CD4-positive, CD25-positive, alpha-beta regulatory T cell (primary cell): ENCODE measurements at places on chromosomes 2 and 18. TPM values are rescaled to one million over a fixed set of nuclear protein-coding genes. Genes with fewer than 3 reads are reported as not detected.

The AMER3 gene
- not detected for polyA plus RNA-seq

The NCKAP5 gene
- polyA plus RNA-seq, result not detected

The GAREM2 gene
- polyA plus RNA-seq, result 1.3 TPM

The STPG4 gene
- polyA plus RNA-seq, result not detected

The DRC1 gene
- polyA plus RNA-seq, result not detected

The TEX44 gene
- polyA plus RNA-seq, result not detected

The REG1B gene
- not detected for polyA plus RNA-seq

The SETBP1 gene
- 0.32 TPM for polyA plus RNA-seq

The CXCR1 gene
- polyA plus RNA-seq, result 0.53 TPM

The UGT1A4 gene
- not detected for polyA plus RNA-seq

The SLC25A52 gene
- not detected for polyA plus RNA-seq

The TUBA3D gene
- not detected for polyA plus RNA-seq

The MALL gene
- polyA plus RNA-seq, result 0.13 TPM

The DHRS9 gene
- polyA plus RNA-seq, result not detected

The ST8SIA3 gene
- not detected for polyA plus RNA-seq

The NFU1 gene
- polyA plus RNA-seq, result 80.7 TPM

The SIX3 gene
- polyA plus RNA-seq, result not detected

The CD302 gene
- 0.42 TPM for polyA plus RNA-seq

The ECEL1 gene
- not detected for polyA plus RNA-seq

The CNTNAP5 gene
- polyA plus RNA-seq, result not detected

The CENPA gene
- 0.54 TPM for polyA plus RNA-seq

The ZBTB7C gene
- polyA plus RNA-seq, result not detected

The RGPD5 gene
- polyA plus RNA-seq, result 3.6 TPM

The SLC19A3 gene
- polyA plus RNA-seq, result not detected

The SH2D6 gene
- not detected for polyA plus RNA-seq

GRCh38 chr2:105395691-105396090, 3.2 kb downstream of the FHL2 start:
- no peak overlapping the region for H3K4me3 ChIP-seq
- no peak for DNase-seq
- H3K27ac ChIP-seq, result no peak overlapping the region

DNA sequence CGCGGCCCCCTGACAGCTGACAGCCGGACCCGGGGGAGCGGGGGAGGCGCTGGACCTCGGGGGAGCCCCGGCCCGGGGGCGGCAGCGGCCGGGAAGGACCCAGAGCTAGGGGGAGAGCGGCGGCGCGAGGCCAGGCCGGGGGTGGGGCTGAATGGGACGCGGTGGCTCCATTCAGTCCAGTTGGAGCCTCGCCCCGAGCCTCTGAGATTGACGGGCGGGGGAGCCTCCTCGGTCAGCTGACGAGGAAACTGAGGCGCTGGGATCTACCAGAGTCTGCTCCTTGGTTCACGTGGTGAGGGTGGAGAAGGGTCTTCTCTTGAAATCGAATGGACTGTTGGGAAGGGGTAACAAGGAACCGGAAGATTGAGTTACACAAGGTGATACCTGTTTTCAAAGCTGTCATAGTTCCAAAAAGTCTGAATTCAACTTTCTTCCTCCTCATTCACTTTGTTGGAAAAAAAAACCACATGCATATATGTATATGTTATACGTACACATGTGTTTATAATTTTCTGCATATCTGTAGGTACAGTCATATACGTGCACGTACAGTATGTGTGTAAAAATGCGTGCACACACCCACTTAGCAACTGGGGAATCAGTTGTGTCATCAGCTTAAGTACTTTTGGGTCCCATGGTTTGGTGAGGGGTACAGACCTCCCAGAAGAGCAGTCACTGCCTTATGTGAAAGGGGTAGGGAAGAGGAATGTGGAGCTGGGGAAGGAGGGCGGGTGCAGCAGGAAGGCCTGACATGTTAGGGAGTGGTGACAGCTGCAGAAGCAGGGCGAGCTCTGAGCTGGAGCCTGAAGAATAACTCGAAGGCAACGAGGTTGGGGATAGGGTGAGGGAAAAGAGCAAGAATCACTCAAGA, 628 bp downstream of the PPP1R7 start:
- peaks cover 24% of the 10 kb centered on the region for H3K4me1 ChIP-seq
- H3K27me3 ChIP-seq, result no peaks in the 10 kb centered on the region
- DNase-seq, result no peak
- H3K27ac ChIP-seq, result peak overlapping the region; percentile 72
- H3K36me3 ChIP-seq, result peaks cover 12% of the 10 kb centered on the region
- H3K4me3 ChIP-seq, result peak overlapping the region; percentile 88

DNA sequence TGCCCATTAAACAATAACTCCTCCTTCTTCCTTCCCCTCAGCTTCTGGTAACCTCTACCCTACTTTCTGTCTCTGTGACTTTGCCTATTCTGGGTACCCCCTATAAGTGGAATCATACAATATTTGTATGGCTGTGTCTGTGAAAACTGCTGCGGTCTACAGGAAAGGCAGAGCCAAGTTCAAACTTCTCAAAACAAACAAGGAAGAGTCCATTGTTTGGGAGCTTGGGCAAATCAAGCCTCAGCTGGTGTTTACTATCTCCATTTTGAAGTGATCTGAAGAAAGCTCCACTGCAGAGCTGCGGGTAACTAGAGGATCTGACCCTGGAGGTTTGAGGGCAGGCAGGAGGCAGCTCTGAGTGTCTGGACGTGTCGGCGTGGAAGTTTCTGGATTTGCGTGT, 48.6 kb upstream of the DAPL1 start:
- DNase-seq, result no peak
- no peaks in the 10 kb centered on the region for H3K27me3 ChIP-seq
- H3K4me3 ChIP-seq, result no peak overlapping the region

DNA sequence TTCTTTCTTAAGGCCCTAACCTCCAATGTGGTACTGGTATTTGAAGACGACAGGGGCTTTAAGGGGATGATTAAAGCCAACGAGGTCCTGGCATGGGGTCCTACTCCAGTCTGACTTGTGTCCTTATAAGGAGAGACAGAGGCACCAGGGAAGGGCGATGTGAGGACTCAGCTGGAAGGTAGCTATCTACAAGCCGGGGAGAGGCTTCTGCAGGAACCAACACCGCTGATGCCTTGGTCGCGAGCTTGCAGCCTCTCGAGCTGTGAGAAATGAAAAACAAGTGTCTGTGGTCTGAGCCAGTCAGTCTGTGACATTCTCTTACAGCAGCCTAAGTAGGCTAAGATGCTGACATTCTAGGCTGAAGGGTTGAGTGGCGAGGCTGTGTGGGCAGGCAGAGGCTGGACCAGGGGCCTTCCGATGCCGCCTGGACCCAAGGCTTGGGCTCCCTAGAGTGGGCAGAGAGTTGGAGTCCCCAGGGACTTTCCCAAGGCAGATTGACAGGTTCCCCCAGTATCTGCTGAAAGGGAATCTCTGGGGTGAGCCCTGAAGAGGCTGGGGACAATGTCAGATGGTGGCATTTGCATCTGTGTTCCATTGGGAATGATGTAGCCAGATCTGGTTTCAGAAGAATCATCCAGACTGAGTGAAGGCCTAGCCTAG, 322.9 kb upstream of the HS6ST1 start:
- no peaks in the 10 kb centered on the region for H3K4me1 ChIP-seq
- DNase-seq, result no peak
- H3K36me3 ChIP-seq, result no peaks in the 10 kb centered on the region
- no peak overlapping the region for H3K27ac ChIP-seq
- no peaks in the 10 kb centered on the region for H3K27me3 ChIP-seq

DNA sequence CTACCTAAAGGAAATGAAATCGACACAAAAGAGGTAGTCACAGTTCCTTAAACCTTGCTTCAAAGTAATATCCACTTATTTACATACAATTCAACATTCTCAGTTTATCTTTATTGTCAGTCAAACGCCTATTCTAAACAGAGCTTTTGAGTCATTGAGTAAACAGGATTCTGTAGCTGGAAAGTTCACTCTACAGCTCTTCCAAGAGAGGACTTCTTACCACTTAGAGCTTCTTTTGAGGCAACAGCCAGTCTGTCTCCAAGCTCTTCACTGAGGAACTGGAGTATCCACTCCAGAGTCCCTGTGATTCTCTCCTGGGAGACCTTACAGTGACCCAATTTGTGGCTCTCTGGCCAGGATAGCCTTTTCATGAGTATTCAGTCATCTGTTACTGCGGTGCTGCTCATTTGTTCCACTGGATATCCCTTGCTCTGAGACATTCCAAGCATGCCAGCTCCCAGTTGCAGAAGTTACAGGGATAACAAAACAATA, 210.9 kb upstream of the OSR1 start:
- DNase-seq, result no peak
- no peaks in the 10 kb centered on the region for H3K27me3 ChIP-seq
- H3K36me3 ChIP-seq, result no peaks in the 10 kb centered on the region
- H3K4me3 ChIP-seq, result no peak overlapping the region
- H3K27ac ChIP-seq, result no peak overlapping the region

- no peak overlapping the region for H3K4me3 ChIP-seq
- no peaks in the 10 kb centered on the region for H3K36me3 ChIP-seq
- no peaks in the 10 kb centered on the region for H3K4me1 ChIP-seq
Observed at GRCh38 chr18:22505141-22505591, 87.5 kb upstream of the CTAGE1 start.

DNA sequence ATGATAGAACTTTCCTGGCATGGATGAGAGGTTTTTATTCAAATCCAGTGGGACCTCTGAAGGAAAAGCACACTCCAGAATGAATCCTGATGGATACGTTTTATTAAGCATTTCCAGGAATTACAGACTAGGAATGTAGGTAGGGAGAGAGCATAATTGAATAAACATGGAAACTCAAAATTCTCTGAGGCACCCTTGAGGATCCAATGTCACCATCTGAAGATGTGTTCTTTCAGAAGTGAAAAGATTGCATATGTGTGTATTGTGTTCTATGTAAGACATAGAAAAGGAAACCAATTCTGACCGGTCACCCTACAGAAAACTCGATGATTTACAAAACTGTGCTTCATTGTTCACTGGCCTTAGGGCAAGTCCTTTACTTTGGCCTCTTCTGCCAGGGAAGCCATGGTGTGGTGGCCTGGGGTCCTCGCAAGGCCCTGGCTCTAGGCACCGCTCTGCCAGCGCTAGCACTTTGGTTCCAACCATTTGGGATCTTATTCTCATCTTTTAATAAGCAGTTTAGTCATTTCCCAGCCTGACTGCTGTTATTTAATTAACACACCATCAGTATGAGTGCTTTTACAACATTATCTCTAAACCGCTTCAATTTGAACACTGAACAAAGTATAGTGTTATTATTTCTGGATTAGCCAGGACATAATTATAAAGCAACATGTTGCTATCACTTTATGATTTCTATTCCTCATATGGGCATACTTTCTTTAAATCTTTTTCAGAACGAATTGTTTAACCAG, 4.5 kb upstream of the GKN1 start:
- no peaks in the 10 kb centered on the region for H3K36me3 ChIP-seq
- no peak overlapping the region for H3K27ac ChIP-seq
- DNase-seq, result no peak
- H3K4me1 ChIP-seq, result no peaks in the 10 kb centered on the region
- H3K27me3 ChIP-seq, result peaks cover 15% of the 10 kb centered on the region
- no peak overlapping the region for H3K4me3 ChIP-seq

- no peak overlapping the region for H3K4me3 ChIP-seq
- H3K36me3 ChIP-seq, result no peaks in the 10 kb centered on the region
- no peaks in the 10 kb centered on the region for H3K27me3 ChIP-seq
- no peak for DNase-seq
- H3K4me1 ChIP-seq, result no peaks in the 10 kb centered on the region
Observed at GRCh38 chr2:1132328-1132969, 181.8 kb downstream of the SNTG2 start.

- no peak for DNase-seq
- no peak overlapping the region for H3K4me3 ChIP-seq
Observed at GRCh38 chr2:88865801-88866371, 174.4 kb downstream of the RPIA start.

DNA sequence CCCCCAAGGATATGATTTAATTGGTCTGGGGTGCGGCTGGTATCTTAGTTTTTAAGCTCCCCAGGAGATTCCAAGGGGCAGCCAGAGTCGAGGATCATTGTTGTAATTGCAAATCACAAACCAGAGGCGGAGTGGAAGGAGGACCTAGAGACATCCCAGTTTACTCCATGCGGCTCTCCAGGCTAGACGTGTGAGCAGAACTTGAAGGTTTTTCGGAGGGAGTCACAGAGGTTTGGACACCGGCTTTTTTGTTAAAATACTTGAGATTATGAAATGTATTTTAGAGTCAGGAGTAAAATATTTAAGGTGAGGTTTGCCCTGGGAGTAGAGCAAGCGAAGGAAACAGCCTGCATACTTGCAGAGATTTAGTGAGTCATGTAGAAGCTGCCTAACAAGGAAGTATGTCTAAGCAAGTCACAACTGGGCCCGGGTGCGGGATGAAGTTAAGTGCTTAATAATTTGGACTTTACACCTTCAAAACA, 39.5 kb downstream of the TGOLN2 start:
- no peaks in the 10 kb centered on the region for H3K36me3 ChIP-seq
- H3K27ac ChIP-seq, result no peak overlapping the region
- H3K27me3 ChIP-seq, result no peaks in the 10 kb centered on the region

GRCh38 chr2:202135091-202135874, 62.2 kb downstream of the KIAA2012 start:
- H3K4me3 ChIP-seq, result no peak overlapping the region
- no peaks in the 10 kb centered on the region for H3K36me3 ChIP-seq
- no peak overlapping the region for H3K27ac ChIP-seq
- no peaks in the 10 kb centered on the region for H3K4me1 ChIP-seq
- DNase-seq, result no peak
- no peaks in the 10 kb centered on the region for H3K27me3 ChIP-seq

- no peaks in the 10 kb centered on the region for H3K4me1 ChIP-seq
- no peaks in the 10 kb centered on the region for H3K27me3 ChIP-seq
- DNase-seq, result no peak
Observed at GRCh38 chr2:217033186-217033585, 173.3 kb upstream of the TNP1 start.

DNA sequence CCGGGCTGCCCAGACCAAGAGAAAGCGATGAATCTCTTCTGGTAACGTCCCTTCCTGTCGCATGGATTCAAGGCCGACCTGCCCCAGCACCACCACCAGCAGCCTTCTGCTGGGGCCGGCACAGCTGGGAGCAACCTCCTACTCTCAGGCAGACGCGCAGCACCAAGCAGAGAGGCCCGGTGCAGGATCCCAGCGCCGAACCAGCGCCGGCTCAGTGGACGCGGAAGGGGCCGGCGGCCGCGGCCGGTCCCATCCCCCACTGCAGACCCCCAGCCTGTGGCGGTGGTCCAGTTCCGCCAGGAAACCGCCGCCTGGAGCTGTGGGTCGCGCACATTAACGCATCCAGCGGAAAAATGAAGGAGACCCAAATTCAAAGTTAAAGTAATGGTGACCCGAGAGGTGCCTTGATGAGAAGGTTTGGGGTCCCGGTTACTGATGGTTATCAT, 525 bp upstream of the MAL start:
- DNase-seq, result no peak
- H3K4me1 ChIP-seq, result peaks cover 53% of the 10 kb centered on the region
- H3K4me3 ChIP-seq, result peak overlapping the region; percentile 77
- no peaks in the 10 kb centered on the region for H3K36me3 ChIP-seq

GRCh38 chr2:190943706-190944105, 63.1 kb downstream of the GLS start:
- DNase-seq, result no peak
- peaks cover 16% of the 10 kb centered on the region for H3K4me1 ChIP-seq
- no peaks in the 10 kb centered on the region for H3K27me3 ChIP-seq

DNA sequence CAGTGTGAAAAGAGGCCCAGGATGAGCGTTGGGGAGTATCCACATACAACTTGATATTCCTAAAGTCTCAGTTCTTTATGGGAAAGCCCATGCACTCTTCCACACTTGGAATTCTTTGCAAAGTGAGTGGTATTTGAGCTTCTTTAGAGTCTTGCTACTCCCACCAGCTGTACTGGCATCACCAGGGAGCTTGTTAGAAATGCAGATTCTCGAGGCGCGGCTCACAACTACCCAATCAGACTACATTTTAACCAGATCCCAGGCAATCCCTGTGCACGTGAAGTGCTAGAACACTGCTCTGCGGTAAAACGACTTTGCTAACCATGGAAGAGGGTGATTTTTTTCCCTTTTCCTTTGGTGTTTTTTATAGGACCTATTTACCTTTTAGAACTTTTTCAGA, 184.7 kb downstream of the NEDD4L start:
- no peaks in the 10 kb centered on the region for H3K36me3 ChIP-seq
- H3K27me3 ChIP-seq, result no peaks in the 10 kb centered on the region
- H3K27ac ChIP-seq, result no peak overlapping the region
